ENCODE measurements at places on chromosomes 7 and 10. TPM values are rescaled to one million over a fixed set of nuclear protein-coding genes. Genes with fewer than 3 reads are reported as not detected.

- no peak for DNase-seq
Measured at GRCh38 chr10:75068523-75068922, 42.9 kb upstream of the SAMD8 start.

DNA sequence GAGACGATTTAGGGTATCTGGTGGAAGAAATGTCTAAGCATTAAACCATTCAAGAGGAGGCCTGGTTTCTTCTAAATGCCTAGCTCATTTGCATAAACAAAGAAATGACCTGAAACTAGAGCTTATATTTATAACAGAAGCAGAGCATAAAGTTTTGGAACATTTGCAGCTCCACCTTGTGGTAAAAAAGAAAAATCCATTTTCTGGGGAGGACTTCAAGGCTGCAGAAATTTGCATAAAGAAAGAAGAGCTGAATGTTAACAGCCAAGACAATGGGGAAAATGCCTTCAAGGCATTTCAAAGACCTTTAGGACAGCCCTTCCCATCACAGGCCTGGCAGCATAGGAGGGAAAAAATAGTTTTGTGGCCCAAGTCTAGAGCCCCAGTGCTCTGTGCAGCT is 362.0 kb downstream of the ZNF248 start:
- no peak for DNase-seq

GRCh38 chr7:32658034-32658433 is 162.7 kb downstream of the AVL9 start:
- no peak for DNase-seq

DNA sequence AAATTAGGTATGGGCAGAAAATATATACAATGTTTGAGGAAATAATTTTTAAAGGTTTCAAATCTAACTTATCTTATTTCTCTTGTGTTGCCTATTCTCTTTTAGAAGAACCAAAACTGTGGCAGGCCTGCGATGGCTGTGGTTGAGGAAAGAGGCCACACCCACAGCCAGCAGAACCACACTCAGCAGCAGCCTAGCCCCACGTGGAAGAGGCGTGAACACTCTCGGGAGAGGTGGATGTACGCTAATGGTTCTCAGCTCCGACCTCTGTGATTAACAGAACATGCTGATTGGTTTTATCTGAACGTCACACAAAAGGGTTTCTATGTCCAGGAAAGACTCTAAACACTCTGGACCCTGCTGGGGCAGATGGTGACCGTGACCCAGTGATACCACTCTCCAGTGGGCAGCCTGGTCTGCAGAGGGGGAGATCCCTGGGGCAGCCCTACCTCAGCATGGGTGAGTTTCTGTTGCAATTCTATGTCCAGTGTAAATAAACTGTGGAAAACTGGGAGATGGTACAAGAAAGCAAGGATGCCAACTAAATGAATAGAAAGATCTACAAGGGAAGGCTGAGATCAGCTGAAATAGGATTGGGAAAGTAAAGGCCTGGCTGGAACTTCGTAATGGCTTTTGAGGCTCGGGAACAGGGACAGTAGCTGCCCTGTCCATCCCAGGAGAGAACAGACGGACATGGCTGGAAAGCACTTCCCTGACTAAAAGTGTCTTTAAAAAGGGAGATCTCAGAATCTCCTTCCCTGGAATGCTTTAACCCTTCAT is 26.6 kb downstream of the DIP2C start:
- DNase-seq = no peak

DNA sequence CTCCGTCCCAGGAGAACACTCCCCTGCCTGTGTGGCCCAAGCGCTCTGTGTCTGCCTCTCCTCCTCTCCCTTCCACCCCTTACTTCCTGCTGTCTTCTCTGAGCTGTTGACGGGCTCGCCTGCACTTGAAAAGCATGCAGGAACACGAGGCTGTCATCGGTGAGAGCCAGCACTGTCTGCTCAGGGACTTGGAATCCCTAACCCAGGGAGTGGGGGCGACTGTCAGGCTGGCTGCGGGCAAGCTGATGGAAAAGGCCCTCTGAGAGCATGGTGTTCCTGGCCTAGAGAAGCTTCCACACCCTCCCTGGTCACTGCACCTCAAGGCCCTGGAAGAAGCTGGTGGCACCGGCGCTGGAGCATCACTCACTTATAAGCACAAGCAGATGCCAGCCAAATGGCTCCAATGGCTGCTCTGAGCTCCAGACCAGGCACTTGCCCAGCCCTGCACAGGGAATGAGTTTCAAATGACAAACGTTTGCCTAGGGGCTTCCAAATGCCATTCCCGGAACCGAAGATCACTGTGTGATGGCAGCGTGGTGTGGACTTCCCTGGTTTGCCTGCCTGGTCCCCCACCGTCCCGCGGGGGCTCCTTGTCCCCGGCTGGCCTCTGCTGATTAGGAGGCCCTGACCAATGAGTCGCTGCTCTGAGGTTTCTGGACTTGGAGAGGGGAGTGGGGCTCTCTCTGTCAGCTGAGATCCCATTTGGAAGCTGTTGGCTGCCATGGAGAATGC is 56.7 kb upstream of the EBF3 start:
- no peak for DNase-seq

DNA sequence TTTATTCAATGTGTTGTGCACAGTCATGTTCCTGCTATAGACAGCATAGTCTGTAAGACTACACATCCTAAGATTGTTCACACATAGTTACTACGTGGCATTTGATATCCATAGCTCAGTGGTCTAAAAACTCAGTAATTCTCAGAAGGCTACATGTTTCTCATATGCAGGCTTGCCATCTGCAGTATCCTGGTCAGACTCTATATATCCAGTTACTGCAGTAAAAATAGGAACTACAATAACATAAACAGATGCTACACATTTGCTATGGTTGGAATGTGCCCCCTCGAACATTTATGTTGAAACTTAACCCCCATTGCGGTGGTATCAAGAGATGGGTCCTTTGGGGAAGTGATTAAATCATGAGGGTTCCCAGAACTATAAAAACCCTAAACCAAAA is 1377.8 kb upstream of the LRRTM3 start:
- no peak for DNase-seq

DNA sequence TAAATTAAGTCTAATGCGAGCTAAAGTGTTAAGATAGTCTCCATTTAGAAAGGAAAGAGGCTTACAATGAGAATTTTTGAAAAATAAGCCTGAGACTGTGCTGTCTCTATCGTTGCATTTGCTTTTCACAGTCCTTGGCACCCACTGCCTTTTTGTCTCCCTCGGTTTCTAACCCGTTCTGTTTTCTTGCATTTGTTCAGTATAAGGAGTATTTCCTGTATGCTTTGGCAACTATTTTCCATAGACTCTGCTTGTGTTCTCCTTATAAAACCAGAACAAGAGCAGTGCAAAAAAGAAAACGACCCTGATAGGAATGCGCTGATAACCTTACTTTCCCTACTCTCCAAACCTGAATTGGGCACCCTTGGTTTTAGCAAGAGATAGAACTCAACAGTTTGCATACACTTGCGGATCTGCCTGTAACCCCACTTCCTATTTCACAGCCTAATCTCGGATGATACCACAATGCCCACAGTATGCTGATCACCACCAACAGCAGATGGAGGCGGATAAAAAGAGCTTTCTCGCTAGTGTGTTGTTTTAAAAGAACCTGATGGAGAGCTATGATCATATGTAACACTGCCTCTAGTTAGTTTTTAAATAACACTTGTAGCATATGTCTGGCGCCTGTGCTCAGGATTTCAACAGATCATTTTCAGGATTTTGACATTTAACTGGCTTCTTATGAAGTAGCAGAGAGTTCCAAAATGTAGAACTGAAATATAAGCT is 1.6 kb upstream of the ARHGAP12 start:
- DNase-seq = peak; percentile 81

GRCh38 chr10:44968091-44968490 is 8.5 kb downstream of the RASSF4 start:
- DNase-seq = peak; percentile 82

DNA sequence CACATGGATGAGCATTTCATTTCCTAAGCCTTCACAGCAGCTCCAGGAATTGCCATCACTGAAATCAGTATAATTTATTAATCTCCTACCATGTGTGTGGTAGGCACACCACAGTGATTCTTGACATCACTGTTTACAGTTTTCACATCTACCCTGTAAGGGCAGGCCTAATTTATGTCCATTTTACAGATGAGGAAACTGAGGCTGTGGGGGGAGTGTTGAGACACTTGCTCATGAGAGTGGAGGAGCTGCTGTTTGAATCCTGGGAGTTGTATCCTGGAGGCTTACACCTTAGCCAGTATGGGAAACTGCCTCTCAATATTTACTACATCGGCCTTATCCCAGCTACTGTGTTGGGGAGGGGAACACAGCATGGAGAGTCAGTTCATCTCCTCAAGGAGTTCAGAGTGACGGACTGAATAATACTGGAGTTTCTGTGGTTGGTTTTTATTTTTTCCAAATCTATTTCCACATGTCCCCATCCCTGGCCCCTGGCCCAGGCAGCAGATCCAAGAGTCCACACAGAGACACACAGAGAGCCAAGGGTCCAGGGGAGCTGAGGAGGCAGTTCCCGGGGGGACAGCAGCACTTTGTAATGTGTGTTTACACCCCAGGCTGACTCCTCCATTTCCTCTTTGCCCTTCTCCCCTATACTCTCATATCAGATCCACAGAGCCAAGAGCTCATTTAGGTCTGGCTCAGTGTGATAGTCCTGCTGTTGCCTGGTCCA is 13.2 kb downstream of the UBTD1 start:
- peak; percentile 62 for DNase-seq

Gene CCDC172
- not detected for total RNA-seq

Gene CYCS
- 89.7 TPM for total RNA-seq

Gene FRAT2
- total RNA-seq = 5.3 TPM

All from muscle of leg (tissue), 16 donors.